ENCODE measurements at places on chromosomes 6 and 20.
A peak's percentile ranks its signal among the peaks of the same experiment; 100 is the strongest.

DNA sequence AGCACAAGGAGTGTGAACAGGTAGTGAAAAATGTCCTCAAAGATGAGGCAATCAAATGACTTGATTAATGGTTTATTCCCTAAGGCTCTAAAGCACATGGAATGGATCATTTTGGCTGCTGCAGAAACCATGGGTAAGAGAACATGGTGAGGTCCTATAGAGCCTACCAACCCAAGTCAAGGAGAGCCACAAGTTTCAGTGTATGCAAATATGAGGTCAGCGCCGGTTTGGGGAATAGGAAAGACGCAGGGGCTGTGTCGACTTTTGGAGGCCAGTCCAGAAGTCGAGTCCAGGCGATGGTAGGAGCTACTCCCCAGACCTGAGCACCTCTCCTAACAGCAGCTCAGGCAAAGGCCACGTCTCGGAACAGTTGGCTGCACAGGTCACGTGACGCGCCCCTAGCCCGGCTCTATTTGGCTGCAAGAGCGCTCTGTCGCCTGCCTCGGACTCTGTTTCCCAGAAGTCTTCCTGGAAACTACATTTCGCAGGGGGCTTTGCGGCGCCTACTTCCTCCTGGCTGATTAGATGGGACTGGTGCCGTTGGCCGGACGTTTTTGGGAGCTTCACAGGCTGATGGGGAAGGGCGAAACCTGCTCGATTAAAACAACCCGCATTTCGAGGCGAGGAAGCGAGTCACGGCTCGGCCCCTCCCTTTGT is 74.4 kb upstream of the CHD6 start:
- peak; percentile 56 for DNase-seq

- DNase-seq, result no peak
Measured at GRCh38 chr20:3751305-3751674, 16.3 kb downstream of the ADISSP start.

DNA sequence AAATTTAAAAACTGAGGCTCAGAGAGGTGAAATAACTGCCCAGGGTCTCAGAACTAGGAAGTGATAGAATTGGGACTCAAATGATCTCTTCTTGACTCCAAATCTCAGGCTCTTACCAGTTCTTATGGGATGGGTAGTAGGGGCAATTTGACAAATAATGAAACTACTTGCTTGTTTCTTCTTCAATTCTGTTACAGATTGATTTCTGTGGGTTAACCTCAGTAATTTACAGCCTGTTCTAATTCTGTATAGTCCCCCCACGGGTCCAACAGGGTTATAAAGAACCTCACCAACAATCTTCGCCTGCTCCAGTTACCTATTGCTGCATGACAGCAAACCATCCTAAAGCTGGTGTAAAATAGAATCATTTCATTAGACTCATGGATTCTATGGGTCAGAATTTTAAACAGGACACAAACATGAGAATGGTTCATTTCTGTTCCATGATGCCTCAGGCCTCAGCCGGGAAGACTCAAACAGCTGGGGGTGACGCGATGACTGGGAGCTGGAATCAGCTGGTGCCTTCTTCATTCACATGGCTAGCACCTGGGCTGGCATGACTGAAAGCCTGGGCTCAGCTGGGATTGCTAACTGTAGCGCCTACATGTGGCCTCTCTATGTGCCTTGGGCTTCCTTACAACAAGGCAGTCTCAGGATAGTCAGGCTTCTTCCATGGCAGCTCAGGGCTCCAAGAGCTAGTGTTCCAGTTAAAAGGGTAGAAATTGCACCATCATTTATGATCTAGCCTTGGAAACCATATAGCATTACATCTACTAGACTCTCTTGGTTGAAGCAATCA is 6.6 kb upstream of the WFDC2 start:
- DNase-seq, result no peak

GRCh38 chr6:11251553-11252360 is 19.3 kb upstream of the NEDD9 start:
- no peak for DNase-seq

GRCh38 chr6:147958683-147959082 is 384.0 kb upstream of the SASH1 start:
- no peak for DNase-seq

GRCh38 chr6:67679566-67680296 is 955.4 kb upstream of the ADGRB3 start:
- no peak for DNase-seq

DNA sequence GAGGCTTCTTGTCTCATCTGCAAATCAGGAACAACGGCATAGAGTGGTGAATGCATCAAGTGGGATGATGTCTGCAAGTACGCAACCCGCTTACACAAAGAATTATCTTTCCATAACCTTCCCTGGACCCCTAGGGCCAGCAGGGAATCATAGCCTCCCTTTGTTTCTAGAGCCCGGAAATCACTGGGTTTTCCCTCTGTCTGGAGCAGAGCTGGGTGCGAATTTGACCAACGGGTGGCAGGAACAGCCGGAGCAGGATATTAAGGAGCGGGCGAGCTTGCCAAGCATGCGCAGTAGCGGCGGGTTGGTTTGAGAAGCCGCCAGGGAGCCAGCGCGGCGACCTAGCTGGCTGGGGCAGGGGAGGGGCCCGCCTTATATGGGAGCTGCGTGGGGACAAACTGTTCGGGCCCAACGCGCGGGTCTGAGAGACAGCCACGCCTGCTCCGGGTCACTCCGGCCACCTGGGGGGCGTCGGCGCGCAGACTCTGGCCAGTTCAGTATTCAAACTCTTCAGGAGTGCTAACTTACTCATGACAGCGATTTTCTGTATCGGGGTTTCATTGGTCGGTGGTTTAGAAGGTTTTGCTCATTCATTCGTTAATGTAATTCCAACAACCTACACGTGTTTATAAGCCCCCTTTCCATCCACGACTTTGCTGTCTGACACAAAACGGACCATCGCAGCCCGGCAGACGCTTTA is 1.6 kb upstream of the KIF16B start:
- peak; percentile 80 for DNase-seq

DNA sequence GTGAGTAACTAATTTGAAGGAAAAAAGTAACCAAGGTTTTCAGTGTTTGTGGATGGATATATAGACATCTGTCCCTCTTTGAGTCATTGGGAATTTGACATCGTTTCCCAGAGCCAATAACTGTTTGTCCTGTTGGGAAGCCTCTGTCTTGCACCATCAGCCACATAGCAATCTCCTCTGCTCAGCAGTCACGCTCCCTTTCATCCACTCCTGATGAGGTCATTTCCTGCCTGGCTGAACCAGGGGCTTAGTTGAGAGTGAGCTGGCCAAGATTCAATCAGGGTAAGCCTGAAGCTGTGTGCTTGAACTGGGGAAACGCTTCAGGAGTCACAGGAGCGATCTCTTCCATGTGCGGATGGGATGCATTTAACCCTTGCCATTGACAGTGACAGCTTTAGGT is 121.5 kb upstream of the FOXQ1 start:
- DNase-seq, result no peak

- no peak for DNase-seq
Measured at GRCh38 chr6:6332811-6333244, 12.4 kb upstream of the F13A1 start.

GRCh38 chr6:21997119-21998037 is 299.5 kb downstream of the PRL start:
- DNase-seq, result no peak

DNA sequence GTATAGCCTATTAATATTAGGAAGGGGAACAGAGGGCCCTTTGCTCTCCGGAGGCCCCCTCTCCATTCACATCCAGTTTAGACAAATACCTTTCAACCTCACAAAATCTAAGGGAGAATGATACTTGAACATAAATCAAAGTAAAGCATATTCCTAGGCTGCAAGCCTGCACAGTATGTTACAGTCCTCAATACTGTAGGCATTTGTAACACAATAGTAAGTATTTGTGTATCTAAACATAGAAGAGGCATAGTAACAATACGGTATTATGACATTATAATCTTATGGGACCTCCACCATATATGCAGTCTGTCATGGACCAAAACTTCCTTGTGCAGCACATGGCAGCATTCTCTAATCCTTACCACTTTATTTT is 2.3 kb upstream of the TREM1 start:
- DNase-seq, result no peak

DNA sequence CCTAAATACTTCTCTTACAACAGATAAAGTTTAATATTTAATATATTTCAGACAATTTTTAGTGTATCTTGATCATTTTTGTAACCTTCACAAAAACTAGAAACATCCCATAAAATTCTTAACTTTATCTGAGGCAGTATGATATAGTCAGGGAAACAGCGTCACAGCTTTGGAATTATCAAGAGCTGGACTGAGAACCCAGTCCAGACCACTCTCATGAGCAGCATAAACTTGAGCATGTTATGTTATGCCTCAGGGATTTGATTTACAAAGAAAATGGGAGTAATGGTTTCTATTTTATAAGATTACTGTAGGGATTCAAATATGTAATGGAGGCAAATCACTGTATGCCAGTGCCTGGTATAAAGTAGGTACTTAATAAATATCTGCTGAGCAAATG is 8.3 kb upstream of the MARCKS start:
- DNase-seq, result no peak

GRCh38 chr6:139533171-139533570 is 158.7 kb upstream of the CITED2 start:
- no peak for DNase-seq

DNA sequence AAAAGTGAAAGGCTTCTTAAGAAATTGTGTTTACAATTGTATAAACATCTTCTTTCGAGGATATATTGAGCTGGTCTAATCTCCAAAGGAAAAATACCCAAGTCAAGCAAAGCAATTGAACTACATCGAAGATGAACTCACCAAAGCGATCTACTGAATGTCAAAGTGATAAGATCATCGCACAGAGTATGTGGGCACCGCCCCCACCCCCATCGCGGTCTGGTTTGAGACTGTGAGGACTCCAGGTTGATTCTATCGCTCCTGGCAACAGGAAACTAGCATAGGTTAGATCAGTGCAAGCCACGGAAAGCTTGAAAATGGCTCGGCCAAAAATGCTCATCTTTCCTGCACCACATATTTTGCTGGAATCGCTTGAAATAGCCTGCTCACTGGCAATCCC is 133.2 kb upstream of the RPS6KA2 start:
- no peak for DNase-seq

GRCh38 chr6:74253261-74253660 is 557.3 kb downstream of the CD109 start:
- no peak for DNase-seq
